ENCODE measurements at places on chromosomes 2 and 18.

DNA sequence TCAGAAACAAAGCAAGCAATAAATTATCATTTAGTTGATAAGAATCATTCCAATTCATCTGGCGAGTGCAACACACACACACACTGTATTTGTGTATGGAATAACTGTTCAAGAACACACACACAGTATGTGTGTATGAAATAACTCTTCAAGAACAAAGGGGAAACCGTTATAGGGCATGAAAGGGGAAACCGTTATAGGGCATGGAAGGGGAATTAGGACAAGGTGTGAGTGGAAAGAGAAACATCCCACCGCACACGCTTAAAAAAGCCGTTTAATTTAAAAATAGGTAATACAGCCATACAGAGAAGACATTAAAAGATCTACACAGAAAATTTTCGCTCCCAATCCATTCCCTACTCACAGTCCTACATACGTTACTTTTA, 607 bp upstream of the TSN start:
- DNase-seq = no peak

GRCh38 chr2:234725528-234726264, 226.1 kb upstream of the SH3BP4 start:
- DNase-seq = no peak

- DNase-seq = no peak
These were observed 133.9 kb downstream of the TTC32 start for GRCh38 chr2:19767899-19768298.

DNA sequence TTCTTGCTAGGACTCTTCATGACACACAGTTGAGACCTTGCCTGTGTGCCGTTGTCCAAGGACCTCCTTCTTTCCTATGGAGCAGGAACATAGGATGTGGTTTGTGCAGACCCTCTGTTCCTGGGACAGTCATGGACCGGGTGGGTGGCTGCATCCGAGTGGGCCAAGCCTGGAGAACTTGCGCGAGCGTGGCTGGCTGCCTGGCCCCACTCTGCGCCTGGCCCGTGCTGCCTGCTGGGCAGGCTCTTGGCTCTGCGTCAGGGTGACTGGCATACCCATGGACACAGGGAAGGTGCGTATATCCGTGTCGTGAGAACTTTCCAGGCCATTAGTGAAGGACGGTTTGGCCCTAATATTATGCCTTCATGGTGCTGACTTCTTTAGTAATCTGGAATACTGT, 68.2 kb downstream of the DCDC2C start:
- DNase-seq = no peak
